ENCODE measurements at places on chromosomes 1 and 21.
A peak's percentile ranks its signal among the peaks of the same experiment; 100 is the strongest.

GRCh38 chr1:59879996-59880505 lies 46.5 kb downstream of the CYP2J2 start:
- DNase-seq, result no peak

DNA sequence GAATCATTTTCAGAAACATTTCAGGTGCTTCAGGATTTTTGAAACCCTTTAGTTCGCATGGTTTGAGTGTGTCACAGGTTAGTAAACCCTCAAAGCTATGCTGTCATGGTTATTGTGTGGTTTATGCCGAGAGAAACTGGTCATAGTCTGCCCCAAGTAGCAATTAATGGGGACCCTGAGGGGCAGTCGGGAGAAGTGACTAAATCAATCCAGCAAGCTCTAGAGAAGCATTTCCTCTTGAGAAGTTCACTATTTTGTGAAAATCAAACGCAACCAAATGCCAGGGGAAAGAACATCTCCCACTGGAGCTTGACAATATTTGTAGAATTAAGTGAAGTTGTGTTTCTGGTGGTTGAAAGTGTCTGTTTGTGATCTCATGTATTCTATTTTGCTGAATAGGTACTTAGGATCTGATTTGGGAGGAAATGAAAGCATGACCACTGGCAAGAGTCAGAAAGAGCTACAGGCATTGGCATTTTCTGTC lies 63.0 kb upstream of the BACH1 start:
- no peak for DNase-seq

- no peak for DNase-seq
Measured at GRCh38 chr1:76371941-76372340, 297.4 kb downstream of the ST6GALNAC3 start.

DNA sequence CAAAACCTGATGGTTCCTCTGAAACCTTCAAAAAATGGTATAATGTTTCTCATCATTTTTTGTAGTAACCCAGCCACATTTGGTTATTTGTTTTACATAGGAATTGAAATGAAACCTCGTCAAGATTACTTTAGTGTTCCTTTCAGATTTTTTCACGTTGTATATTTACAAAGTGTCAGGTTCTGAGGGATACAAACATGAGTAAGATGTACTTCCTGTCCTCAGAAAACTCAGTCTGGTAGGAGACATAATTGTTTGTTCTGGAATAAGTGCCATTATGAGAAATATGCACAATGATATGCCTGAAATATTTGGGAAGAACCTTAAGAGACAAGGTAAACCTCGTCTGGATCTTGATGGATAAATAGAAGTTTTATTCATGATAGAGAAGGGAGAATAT lies 145.5 kb downstream of the USP25 start:
- DNase-seq, result no peak

- DNase-seq, result peak; percentile 41
Measured at GRCh38 chr1:78676347-78676982, 26.8 kb downstream of the IFI44 start.

DNA sequence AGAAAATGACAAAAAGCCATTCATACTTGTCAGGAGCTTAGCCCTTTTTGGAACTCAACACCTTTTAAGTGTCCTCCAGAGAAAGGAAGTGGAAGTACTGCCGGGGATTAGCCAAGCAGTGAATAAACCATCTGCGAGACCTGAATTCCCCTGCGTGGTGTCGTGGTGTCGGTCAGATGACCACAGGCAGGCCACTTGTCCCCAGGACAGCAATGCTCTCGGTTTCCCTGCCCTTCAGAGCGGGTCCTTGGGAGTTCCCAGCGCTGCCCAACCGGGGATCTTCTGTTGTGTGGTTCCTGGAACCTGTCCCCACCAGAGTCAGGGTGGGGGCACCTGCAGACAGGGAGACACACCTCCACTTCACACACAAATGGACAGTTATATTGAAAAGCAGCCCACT lies 9.2 kb downstream of the GPR157 start:
- no peak for DNase-seq

DNA sequence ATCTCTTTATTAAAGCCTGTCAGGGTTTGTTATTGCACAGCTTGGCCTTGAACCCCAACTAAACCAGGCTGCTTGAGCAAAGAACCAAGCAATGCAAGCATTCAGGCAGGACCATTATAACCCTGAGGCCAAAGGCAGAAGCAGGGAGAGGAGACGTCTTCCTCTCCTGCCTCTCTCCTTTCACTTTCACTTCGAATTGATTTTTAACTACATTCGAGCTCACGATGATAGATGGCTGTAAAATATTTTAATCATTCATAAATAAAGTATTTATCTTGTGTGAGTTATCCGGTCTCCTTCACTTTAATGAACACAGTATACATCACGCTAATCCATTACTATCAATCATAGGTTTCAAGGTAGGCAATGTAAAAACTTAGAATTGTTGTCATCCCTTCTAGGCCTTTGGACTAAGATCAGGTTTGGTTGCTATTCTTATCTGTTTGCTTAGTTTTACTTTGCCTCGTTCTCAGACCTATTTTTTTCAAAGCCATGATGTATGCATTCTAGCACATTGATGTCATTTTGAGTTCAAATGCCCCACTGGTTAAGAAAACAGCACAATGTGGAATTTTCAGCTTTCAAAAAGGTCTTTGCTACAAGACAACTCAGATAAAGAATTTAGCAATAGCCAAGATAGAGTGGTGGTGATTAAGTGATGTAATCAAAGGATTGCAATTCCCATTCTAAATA lies 480.2 kb upstream of the RUNX1 start:
- DNase-seq, result peak; percentile 8

- no peak for DNase-seq
Measured at GRCh38 chr1:71738910-71739309, 543.4 kb downstream of the NEGR1 start.

- DNase-seq, result no peak
Measured at GRCh38 chr1:7107109-7107830, 322.0 kb downstream of the CAMTA1 start.

DNA sequence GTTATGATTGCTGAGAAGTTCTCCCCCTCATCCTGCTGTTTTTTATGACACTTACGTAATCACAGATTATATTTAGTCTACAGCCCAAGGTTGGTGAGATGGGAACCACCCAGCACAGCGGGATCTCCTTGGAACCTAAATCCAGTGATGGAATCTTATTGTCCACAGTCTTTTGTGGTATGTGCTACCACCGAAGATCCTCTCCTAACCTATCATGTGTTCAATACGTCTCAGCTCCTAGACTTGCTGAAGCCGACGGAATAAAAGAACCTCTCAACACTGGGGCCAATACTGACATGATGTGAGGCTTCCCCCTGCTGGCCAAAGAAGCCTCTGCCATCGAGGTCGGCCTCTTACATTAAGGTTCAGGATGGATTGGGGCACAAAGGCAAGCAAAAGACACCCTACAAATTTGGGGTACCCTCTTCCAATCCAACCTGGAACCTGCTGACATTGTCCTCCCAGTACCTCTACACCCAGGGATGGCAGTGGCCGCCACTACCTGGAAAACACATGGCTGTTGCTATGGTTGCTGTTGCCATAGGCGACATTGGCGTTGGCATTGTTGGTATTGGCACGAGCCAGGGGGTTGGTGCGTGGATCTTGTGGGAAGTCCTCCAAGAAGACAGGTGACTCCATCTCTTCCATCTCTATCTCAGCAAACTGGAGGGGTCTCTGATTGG lies 19.4 kb upstream of the KIF21B start:
- DNase-seq, result peak; percentile 47

DNA sequence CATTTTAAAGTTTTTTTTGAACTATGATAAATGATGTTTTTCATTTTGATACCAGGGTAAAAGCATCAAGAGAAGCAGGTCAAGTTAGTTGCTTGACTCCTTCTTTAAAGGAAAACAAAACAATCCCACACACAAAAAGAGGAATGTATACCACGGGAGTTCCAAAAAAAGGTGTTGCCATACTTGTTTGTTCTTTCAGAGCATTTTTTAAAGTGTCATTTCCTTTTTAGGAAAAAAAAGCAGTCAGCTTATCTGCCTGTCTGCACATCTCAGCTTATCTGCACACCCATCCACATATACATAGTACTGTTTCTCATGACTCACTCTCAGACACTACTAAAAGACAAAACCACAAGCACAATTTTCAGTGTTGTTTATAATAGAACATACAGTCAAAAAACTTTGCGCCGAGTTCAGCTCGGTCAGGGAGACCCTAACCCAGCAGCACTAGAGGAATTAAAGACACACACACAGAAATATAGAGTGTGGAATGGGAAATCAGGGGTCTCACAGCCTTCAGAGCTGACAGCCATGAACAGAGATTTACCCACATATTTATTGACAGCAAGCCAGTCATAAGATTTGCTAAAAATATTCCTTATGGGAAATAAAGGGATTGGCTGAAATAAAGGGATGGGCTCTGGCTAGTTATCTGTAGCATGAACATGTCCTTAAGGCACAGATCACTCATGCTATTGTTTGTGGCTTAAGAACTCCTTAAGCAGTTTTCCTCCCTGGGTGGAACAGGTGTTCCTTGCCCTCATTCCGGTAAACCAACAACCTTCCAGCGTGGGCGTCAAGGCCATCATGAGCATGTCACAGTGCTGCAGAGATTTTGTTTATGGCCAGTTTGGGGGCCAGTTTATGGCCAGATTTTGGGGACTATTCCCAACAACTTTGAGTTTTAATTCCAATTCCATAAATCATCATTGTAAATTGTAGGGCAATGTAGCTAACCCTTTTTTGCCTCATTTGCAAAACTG lies 11.4 kb upstream of the MNDA start:
- no peak for DNase-seq

GRCh38 chr1:179126338-179127060 lies 44.6 kb downstream of the TOR3A start:
- no peak for DNase-seq

Measured in AG04450 (cell line).